HT1080 (cell line): ENCODE measurements at places on chromosomes 5 and 9.

DNA sequence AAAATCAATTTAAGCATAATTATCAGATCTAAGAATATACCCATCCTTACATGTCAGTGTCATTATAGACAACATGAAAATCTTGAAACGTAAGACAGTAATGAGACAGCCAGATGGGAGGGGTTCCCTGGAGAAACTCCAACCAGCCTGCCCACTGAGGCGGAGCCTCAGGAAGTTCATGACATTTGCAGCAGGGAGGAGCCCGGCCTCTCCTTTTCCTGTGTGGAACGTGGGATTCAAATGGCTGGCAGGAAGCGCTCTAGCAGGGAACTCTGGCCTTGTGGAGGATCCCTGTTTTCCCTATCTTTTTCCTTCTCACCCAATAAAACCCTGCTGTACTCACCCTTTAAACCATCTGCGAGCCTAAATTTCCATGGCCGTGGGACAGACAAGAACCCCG, 176.6 kb upstream of the KCNN2 start:
- DNase-seq = peak; percentile 13

- DNase-seq = no peak
These were observed 28.3 kb upstream of the GOLPH3 start for GRCh38 chr5:32202394-32202793.

GRCh38 chr5:160463740-160464465, 42.2 kb downstream of the PTTG1 start:
- peak; percentile 92 for DNase-seq

DNA sequence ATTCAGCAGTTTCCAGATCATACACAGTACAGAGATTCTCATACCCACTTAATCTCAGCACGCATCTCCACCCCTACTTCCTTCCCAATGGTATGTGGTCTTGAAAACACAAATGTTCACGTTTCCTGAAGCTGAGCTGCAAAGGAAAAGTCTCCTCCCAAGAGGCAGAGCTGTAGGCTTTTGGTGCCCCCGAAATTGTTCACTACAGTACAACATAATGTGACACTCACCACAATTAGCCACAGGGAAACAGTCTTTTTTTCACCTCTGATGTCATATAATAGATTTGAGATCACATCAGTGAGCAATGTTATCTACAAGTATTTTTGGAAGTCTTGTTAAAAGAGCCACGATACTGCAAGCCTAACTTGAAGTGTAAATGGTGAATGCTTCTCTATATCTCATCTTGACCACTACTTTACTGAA, 40.2 kb downstream of the NFIB start:
- no peak for DNase-seq

DNA sequence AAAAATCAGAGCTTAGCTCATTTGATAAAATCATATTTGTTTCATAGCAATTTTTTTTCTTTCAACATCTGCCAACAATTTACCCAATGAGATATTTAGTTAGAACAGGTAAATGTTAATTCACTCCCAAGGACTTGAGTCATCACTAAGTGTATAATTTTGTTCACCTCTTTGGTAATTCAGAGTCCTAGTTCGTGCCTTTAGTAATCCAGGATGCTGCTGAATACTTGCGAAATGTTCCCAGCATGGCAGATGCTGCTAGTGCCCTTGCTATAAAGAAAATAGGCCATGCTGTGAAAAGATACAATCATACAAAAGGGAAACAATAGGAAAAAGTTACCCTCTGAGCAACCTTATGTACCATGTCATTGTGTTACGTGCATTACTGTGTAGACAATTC, 210.5 kb downstream of the CSNK1G3 start:
- DNase-seq = no peak

GRCh38 chr5:69450116-69450515, 35.2 kb downstream of the MARVELD2 start:
- peak; percentile 96 for DNase-seq

DNA sequence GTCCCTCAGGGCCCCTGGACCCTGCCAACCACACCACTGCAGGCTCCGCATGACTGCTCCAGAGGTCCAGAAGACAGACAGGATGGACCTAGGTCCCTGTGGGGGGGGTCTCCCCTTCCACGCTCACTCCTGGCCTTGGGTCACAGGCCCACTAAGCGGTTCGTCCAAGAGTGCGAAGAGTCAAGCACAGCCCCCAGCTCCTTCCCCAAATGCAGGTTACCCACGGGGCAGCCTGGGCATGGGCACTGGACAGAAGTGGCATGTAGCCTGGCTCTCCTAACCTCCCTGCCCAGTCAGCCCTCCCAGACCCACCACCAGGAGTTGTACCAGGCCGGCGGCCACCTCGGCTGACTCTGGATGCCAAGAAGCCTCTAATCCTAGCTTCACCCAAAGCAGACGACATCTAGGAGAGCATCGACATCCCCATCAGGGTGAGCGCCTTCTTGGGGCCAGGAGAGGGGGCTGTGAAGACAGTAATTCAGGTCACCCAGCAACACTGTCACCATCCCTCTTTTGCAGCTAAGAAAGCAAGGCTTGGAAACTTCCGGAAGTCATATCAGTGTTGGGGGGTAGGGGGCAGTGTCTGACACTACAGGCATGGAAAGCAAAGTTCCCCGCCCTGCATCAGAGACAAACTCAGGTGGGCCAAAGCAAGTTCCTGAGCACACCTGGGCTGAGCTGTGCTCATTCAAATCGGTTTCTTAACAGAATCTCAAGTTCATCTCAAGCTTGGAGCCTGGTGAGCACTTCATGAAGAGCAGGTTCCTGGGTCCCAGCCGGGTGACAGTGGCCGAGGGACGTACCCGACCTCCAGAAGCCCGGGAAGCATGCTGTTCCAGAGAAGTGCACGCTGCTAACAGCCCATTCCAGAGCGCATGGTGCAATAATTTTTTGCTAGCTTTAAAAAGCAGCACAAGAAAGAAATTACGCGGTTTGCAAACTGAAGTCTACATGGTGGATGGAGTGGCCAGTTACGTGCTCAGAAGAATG, 68.7 kb downstream of the SEMA4D start:
- DNase-seq = no peak

GRCh38 chr9:31873722-31874121, 510.7 kb upstream of the ACO1 start:
- DNase-seq = no peak

GRCh38 chr9:126020836-126021235, 273.7 kb downstream of the PBX3 start:
- DNase-seq = no peak

- no peak for DNase-seq
These were observed 19.6 kb upstream of the ZNF462 start for GRCh38 chr9:106843371-106843770.

DNA sequence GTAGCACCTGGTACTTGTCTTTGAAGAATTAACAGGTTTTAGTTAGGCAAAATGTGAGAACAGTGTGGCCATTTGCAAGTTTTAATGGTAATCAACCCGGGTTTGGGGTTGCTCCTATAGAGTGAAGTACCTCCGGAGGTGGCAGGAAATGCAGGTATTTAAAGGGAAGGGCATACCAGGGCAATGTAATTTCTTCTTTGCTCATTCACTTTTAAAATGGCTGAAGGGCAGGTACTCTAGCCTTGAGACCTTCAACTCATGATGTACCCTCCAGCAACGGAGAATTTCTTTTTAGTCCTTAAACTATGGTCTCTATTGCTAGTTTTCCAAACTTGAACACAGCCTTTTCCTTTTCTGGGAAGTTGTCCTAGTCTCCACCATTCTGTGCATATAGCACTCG, 1.3 kb upstream of the HSPA4 start:
- DNase-seq = no peak

DNA sequence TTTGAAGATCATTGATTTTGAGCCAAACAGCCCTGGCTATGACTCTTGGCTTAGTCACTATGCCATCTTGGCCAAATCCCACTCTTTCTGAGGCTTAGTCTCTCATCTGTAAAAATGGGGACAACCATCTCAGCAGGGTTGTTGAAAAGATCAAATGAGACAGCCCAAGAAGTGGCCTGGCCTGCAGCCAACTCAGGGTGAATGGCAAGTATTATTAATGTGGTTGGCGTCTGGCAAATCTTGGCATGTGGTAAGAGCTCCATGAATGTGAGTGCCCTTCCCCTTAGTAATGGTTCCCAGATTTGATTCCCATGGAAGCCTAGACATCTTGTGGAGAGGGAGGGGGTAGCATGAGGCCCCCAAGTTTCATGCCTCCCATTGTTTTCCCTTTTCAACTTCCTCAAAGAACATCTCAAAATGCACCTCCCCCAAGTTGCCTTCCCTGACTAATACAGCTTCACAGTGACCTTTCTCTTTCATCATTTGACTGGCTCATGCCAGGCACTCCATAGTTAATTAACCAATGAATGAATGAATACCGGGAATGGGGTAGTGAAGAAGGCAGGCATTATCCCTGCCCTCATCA, 11.8 kb upstream of the TGFBI start:
- DNase-seq = peak; percentile 100

DNA sequence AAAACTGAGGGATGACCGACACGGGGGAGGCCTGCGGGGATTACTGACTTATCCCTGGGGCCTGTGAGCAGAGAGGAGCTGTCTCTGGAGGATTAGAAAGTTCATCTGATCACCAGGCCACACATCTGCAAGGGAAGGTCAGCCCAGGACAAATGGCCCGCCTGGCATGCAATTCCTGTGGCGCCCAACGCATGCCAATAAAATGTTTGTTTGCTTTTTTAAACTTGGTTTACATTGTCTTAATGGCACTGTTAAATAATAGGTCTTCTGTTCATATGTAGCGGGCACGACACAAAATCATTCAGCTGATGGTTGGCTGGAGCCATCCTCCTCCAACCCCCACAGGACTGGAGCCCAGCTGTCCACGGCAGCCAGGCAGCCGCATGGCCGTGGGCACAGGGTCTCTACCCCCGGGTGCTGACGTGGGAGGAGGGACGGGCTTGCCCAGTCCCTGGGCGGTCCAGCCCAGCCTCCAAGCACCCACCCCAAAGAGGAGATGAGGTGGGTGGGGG, 41.0 kb upstream of the SLC12A7 start:
- DNase-seq = no peak

GRCh38 chr9:112501287-112501686, 14.7 kb downstream of the KIAA1958 start:
- no peak for DNase-seq

GRCh38 chr5:146068206-146068605, 37.2 kb downstream of the PLAC8L1 start:
- DNase-seq = no peak

DNA sequence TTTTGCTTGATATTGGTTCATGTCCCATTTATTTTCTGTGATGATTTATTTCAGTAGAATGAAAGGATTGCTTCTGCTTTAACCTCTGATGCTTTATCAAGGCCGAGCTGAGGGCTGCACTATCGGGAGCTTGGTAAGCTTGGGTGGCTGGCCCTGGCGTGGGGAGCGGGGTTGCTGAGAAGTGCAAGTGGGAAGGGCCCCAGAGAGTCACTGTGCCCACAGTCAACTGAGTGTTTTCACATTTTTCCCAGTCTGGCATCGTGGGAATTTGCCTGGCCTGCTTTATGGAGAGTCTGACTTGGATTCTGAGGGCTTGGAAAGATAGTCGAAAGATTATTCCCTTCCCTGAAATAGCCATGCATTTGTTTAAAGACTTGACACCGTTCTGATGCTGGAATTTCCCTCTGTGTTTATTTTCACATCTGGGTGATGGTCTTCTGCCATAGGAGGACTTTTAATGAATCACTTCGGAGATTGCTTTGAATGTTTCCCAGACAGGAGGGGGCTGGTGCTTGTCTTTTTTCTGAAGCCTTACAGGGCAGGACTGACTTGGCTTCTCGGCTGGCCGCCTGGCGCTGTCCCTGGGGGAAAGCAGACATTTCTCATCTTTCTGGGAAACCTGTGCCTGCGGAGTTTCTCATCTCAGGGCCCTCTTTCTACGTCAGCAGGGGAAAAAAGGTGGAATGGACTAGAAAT, 139.0 kb downstream of the BOD1 start:
- DNase-seq = no peak
